Sigmoid colon (tissue), 7 donors: ENCODE measurements at places on chromosomes 1 and 21. TPM values are rescaled to one million over a fixed set of nuclear protein-coding genes. Genes with fewer than 3 reads are reported as not detected.
A peak's percentile ranks its signal among the peaks of the same experiment; 100 is the strongest.

Gene RYR2
- 10.7 TPM for total RNA-seq

GRCh38 chr1:205298191-205298994 lies 23.2 kb downstream of the NUAK2 start:
- no peak overlapping the region for H3K27ac ChIP-seq
- H3K27me3 ChIP-seq = no peaks in the 10 kb centered on the region
- peaks cover 27% of the 10 kb centered on the region for H3K4me1 ChIP-seq
- H3K36me3 ChIP-seq = peaks cover 3% of the 10 kb centered on the region
- DNase-seq = no peak

Gene ETV3L
- not detected for total RNA-seq

- H3K4me1 ChIP-seq = peaks cover 3% of the 10 kb centered on the region
- H3K4me3 ChIP-seq = no peak overlapping the region
- no peak overlapping the region for H3K27ac ChIP-seq
- no peaks in the 10 kb centered on the region for H3K36me3 ChIP-seq
- DNase-seq = no peak
Observed at GRCh38 chr1:201254625-201255478, 28.5 kb upstream of the PKP1 start.

GRCh38 chr1:176770066-176770465 lies 307.1 kb downstream of the PAPPA2 start:
- no peak for DNase-seq
- H3K4me3 ChIP-seq = no peak overlapping the region
- H3K36me3 ChIP-seq = no peaks in the 10 kb centered on the region
- H3K4me1 ChIP-seq = no peaks in the 10 kb centered on the region
- H3K27me3 ChIP-seq = no peaks in the 10 kb centered on the region
- H3K27ac ChIP-seq = no peak overlapping the region

Gene PYHIN1
- 0.83 TPM for total RNA-seq

GRCh38 chr21:27571706-27572105 lies 604.8 kb upstream of the ADAMTS5 start:
- H3K27me3 ChIP-seq = no peaks in the 10 kb centered on the region
- H3K4me3 ChIP-seq = no peak overlapping the region
- no peak overlapping the region for H3K27ac ChIP-seq
- no peak for DNase-seq

DNA sequence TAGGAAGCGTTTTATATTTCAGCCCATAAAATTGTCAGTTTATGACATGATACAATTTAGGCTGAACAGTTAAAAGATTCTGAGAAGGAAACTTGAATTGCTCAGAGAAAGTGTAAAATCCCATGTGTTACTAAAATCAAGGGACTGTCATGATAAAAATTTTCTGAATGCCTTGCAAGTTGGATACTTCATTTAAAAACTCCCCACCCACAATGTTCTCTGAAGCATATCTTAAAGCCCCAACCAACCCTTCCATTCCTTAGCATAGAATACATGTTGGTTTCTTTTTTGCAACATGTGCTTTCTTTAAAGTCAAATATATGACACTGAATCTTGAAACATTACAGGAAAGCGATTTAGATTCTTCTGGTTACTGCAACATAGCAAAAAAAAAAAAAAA lies 97.4 kb downstream of the MRPL39 start:
- H3K4me3 ChIP-seq = no peak overlapping the region
- no peak for DNase-seq
- H3K36me3 ChIP-seq = no peaks in the 10 kb centered on the region
- H3K27me3 ChIP-seq = no peaks in the 10 kb centered on the region

DNA sequence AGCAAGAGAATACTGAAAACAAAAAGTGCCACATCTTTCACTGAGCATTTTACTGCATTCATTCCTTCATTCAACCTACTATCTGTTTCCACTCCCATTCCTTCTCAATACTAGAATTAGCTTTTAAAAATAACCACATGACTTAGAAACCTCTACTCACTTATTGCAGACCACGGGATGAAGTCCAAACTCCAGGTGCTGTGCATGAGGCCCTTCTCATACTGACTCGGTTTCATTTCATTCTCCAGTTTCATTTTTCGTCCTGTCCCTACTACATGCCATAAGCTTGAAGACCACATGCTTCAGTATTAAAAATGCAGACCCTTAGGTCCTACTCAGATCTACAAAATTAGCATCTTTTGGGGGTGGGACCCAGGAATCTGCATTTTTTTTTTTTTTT lies 2.3 kb upstream of the BACH1 start:
- no peak overlapping the region for H3K4me3 ChIP-seq
- no peak for DNase-seq
- H3K27me3 ChIP-seq = no peaks in the 10 kb centered on the region
- H3K4me1 ChIP-seq = peaks cover 20% of the 10 kb centered on the region
- no peaks in the 10 kb centered on the region for H3K36me3 ChIP-seq

- H3K4me1 ChIP-seq = no peaks in the 10 kb centered on the region
- no peaks in the 10 kb centered on the region for H3K27me3 ChIP-seq
- no peaks in the 10 kb centered on the region for H3K36me3 ChIP-seq
Observed at GRCh38 chr21:21003701-21004100, 5.5 kb downstream of the NCAM2 start.

DNA sequence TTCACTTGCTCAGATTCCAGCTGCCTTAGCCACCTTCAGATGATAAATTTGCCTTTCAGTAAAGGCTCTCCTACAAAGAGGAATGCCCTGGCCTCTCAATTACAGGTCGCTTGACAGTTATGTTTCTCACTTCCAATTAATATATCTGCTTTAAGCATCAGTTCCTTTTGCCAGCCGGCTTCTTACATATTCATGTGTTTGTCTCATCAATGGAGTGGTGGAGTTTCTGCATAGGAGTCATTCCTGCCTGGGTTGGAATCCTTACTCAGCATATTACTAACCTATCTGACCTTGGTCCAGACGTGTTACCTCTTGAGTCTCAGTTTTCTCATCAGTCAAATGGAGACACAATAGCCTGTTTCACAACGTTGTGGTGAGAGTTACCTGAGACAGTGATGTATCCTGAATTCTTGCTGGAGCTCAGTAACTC lies 9.4 kb upstream of the SESN2 start:
- H3K4me1 ChIP-seq = peaks cover 23% of the 10 kb centered on the region
- no peaks in the 10 kb centered on the region for H3K36me3 ChIP-seq
- H3K27ac ChIP-seq = no peak overlapping the region
- H3K27me3 ChIP-seq = no peaks in the 10 kb centered on the region
- H3K4me3 ChIP-seq = no peak overlapping the region

GRCh38 chr1:1421147-1421906 lies at the start of gene ANKRD65:
TSS of gene ANKRD65 (minus strand) at chr1:1421276. CDS start at chr1:1421005, 271 bp downstream.
- peaks cover 23% of the 10 kb centered on the region for H3K4me1 ChIP-seq
- H3K27me3 ChIP-seq = no peaks in the 10 kb centered on the region
- DNase-seq = no peak
- peak within 1 kb of the TSS; percentile 58 for H3K4me3 ChIP-seq

Gene MX1
- 27.8 TPM for total RNA-seq

Gene TCHH
- 0.28 TPM for total RNA-seq

Gene OR6K3
- not detected for total RNA-seq
